ENCODE measurements at places on chromosomes 2 and 18.

GRCh38 chr2:167438206-167438605 is 549.9 kb downstream of the XIRP2 start:
- no peak for DNase-seq

GRCh38 chr18:58870130-58870529 is 5.5 kb downstream of the ZNF532 start:
- DNase-seq = no peak

GRCh38 chr2:30165050-30165520 is 18.3 kb downstream of the YPEL5 start:
- DNase-seq = peak; percentile 74

- no peak for DNase-seq
Observed at GRCh38 chr18:48595703-48596218, 56.9 kb downstream of the CTIF start.

DNA sequence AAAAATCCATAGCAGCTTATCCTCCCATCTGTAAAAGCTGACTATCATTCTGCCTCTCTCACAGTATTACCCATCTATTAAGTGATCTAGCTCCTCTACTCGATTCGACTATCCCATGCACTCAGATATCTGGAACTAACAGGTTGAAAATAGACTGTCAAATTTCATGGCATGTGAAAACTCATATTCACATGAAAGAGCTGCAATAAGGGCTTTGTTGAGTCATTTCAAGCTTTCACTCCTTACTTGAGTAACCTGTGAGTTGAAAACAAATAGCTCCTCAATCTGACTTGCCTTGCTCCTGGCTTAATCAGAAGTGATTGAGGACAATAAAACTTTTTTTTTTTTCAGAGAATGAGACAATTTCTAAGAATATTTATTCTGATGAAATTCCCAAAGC is 192.4 kb upstream of the ERBB4 start:
- DNase-seq = no peak

DNA sequence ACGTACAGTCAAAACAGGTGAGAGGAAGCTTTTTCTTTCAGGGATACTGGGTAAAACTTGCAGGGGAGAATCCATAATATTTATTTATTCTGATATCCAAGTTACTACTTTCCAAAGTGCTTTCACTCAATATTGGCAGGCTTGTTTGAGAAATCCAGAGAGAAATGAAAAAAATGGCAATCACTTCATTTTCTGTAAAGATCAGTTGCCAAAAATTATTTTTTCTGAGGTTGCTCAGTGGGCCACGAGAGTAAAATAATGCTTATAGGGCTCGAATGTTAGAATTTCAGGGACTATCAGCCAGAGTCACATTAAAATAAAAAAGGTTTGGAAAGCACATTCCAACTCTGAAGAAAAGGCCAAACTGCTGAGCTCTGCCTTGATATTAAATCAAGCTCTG is 324.6 kb upstream of the RND3 start:
- DNase-seq = no peak

- no peak for DNase-seq
Observed at GRCh38 chr18:13532406-13533075, 193.8 kb downstream of the FAM210A start.

- no peak for DNase-seq
Observed at GRCh38 chr2:241842620-241843211, 16.0 kb downstream of the PDCD1 start.

- DNase-seq = peak; percentile 53
Observed at GRCh38 chr2:6072768-6073167, 380.6 kb downstream of the SOX11 start.

DNA sequence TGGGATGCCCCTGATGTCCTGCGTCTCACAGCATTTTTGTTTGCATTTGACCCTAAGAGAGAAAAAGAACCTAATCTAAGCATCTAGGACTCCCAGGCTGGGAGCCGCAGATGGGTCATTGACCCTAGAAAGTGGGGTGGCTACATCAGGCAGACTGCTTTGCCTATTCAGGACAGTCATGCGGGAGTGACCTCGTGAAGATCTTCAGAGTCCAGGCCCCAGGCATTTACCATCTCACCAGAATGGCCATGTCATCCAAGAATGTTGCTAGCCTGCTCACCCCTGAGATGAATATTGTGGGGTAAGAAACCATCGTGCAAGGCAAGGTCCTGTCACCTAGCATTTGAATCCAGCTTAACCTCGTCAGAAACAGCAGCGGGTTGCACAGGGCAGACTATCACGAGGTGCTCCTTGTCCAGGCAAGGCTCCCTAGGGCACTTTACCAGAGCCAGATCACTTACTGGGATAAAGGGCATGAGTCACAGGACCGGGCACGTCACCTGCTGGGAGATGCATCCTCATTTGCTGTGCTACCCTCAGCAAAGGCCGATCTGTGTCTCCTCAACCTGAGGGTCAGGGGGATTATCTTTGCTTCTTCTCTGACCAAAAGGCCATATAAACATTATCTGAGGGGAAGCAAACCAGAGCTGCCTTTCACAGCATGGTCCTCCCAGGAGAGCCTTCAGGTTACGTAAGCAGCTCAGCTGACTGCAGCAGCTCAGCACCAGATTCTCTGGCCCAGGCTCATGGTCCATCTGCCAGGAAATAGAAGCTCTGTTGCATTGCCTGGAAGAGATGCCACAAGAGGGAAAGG is 162.3 kb downstream of the ACKR3 start:
- DNase-seq = no peak

DNA sequence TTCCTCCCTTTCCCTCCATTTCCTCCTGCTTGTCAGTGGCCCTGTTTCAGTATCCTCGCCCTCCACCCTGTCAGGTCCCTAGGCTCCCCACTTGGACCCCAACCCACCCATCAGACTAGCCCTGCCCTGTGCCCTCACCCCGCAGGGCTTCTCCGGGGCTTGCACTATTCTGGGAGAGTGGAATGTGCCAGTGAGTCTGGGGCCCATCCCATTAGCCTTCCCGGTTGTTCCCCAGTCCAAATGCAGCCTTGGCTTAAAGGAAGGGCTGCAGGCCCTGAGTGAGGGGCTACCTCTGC is 45.5 kb downstream of the MYO7B start:
- DNase-seq = no peak

- no peak for DNase-seq
Observed at GRCh38 chr18:44733069-44733753, 52.5 kb downstream of the SETBP1 start.

DNA sequence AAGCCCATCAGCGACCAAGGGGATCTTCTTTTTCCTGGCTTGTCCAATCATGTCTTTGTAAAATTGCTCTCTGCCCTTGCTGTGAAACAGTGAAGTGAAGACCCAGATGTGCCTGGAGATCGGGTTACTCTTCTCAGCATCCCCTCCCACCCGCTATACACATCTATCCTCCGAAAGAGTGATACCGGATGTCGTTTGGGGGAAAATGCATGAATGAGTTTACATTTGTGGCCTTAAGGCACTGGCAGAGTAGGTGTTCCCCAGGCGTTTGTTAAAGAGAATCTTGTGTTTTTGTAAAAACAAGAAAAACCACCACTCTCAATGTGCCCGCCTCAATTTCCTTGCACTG is 528.3 kb downstream of the CMPK2 start:
- no peak for DNase-seq

- DNase-seq = peak; percentile 53
Observed at GRCh38 chr2:14288016-14288415, 344.5 kb upstream of the LRATD1 start.

DNA sequence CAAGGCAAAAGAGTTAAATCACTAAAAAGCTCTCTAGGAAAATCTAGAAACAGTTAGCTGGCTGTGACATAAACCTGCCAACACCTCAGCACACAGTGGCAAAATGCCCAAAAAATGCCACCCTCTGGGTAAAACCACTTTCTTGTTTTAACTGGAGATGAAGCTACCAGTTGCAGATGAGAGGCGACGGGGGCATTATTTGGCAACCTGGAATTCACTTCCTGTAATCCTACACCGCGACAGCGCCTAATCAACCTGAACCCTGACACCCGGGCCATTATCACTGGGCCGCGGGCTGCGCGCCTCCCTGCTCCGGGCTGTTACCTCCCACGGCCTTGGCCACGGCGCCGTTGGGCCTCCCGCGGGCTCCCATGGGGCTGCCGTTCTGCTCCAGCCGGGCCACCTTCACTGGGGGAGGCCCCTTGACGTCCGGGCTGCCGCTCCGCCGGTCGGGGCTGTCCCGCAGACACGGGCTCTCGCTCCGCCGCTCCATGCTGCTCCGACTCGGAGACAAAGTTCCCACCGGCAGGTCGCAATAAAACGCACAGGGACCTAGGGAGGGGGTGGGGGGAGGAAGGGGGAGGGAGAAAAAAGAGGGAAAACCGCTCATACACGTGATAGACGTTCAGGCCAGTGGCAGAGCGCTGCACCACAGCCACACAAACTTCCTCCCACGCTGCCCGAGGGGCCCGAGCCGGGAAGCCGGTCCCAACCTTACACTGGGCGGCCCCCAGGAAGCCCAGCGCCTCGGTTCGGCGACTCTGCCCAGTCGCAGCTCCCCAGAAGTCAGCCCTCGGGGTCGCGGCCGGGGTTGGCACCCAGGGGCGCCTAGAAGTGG is 2.0 kb downstream of the SATB2 start:
- DNase-seq = peak; percentile 21

DNA sequence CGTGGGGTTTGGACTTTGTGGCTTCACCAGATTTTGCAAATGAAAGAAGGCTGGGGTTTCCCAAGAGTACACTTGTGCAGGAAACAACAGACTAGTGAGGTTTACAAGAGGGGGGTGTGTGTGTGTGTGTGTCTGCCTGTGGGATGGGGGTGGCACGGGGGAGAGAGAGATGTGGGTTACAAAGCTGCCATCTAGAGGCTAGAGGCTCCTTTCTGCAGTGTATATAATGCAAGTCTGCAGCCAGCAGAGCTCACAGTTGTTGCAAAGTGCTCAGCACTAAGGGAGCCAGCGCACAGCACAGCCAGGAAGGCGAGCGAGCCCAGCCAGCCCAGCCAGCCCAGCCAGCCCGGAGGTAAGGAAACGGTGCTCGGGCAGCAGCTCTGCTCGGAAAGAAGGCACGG is at the start of gene ACKR3:
ACKR3 (plus strand) TSS at position 253 of the 401 bp plus-strand sequence. CDS start 10,641 bp downstream, outside the sequence.
- peak; percentile 32 for DNase-seq

GRCh38 chr2:205617905-205618304 is 64.4 kb upstream of the NRP2 start:
- no peak for DNase-seq

DNA sequence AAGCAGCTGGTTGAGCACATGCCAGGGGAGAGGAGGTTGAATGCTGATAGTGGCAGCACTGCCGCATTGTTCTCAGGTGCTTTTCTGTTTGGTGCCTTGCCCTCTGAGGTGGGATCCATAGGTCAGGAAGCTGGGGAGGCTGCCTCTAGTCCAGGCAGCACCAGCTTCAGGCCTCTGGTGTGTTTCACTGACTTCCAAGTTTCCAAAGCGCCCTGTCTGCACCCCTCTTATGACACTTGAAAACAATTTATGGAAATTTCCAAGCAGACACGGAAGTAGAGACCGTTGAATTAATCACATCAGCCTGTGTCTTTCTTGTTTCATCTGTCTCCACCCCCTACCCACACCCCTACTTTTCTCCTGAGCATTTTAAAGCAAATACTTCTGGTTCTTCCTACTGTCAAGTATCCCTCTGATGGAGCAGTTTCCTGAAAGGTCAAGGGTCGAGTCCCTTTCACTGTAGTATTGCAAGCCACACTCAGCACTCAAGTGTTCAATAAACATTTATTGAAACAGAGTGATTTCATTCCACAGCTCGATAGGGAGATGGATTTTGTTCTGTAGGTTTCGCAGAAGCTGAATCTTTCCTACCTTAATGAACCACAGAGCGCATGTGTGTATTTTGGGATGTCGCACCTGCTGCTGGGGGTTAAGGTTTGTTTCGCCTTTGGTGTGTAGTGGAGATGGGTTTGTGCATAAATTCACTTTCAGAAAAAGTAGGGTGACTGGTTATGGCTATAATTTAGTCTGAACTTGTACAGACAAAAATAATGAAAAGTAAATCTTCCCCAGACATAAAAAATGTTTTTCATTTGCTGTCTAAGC is 21.4 kb downstream of the DGKD start:
- DNase-seq = no peak

DNA sequence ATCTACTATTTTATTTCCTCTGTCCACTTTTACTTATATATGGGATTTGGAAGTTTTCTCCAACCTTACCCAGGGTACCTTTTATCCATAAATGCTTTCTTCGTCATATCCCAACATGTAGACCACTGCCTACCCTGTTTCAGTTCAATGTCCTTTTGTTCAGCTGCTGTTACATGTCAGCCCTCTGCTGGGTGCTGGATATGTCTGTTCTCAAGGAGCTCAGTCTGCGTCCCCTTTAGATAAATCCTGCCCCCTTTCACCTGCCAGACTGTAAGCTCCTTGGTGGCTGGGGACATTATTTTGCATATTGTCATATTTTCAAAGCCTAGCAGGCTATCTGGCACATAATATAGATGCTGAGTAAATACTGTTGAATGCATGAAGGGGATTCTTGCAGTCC is 53.2 kb downstream of the NEMP2 start:
- no peak for DNase-seq

- DNase-seq = no peak
Observed at GRCh38 chr2:12935222-12935621, 218.5 kb downstream of the TRIB2 start.

- DNase-seq = peak; percentile 18
Observed at GRCh38 chr2:75100011-75100800, 99.1 kb downstream of the TACR1 start.

DNA sequence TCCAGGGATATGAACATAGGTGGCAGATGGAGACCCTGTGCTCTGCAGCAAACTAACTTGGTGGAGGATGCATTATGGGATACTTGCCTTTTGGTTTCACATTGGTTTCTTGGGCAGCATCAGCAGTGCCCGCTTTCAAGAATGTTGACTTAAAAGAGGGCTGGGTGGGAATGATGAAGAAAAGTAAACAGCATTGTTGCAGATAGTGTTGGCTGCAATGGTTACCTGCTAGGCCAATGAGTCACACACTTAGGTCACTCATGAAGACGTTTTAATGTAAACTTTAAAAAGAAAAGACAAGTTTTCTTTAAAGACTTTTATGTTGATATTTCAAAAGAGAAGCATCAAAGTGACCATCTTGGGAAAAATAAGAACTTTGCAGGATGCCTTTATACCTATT is 26.1 kb upstream of the FAM237A start:
- DNase-seq = no peak

- DNase-seq = no peak
Observed at GRCh38 chr2:217512259-217512658, 490.5 kb downstream of the TNS1 start.

Measured in NCI-H187 treated with DMSO at 0.1 percent for 48 hours (cell line).